ENCODE measurements at places on chromosomes 1 and 21.

- no peak for DNase-seq
Measured at GRCh38 chr1:84877592-84877991, 15.4 kb downstream of the LPAR3 start.

DNA sequence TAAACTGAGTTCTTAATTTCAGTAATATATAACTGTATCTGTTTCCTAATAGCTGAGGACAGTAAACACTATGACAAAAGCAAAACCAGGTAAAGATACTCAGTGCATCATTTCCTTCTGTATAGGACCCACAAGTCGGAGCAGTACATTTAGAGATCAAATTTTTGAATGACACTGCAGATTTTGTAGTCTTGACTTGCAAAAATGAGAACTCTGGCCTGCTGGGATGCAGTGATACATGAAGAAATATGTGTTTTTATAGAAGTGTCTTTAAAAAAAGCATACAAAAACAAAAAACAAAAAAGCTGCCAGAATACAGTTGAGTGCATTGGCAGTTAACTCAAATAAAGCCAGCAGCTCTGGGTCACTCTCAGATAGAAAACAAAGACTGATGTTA, 19.0 kb downstream of the GART start:
- no peak for DNase-seq

- no peak for DNase-seq
Measured at GRCh38 chr1:31708324-31708723, 4.5 kb upstream of the COL16A1 start.

- peak; percentile 82 for DNase-seq
Measured at GRCh38 chr1:209190591-209191261, 392.8 kb upstream of the CAMK1G start.

- DNase-seq, result no peak
Measured at GRCh38 chr21:39613041-39613934, 548 bp downstream of the B3GALT5 start.

GRCh38 chr1:230892018-230892491, 23.7 kb upstream of the C1orf198 start:
- no peak for DNase-seq

DNA sequence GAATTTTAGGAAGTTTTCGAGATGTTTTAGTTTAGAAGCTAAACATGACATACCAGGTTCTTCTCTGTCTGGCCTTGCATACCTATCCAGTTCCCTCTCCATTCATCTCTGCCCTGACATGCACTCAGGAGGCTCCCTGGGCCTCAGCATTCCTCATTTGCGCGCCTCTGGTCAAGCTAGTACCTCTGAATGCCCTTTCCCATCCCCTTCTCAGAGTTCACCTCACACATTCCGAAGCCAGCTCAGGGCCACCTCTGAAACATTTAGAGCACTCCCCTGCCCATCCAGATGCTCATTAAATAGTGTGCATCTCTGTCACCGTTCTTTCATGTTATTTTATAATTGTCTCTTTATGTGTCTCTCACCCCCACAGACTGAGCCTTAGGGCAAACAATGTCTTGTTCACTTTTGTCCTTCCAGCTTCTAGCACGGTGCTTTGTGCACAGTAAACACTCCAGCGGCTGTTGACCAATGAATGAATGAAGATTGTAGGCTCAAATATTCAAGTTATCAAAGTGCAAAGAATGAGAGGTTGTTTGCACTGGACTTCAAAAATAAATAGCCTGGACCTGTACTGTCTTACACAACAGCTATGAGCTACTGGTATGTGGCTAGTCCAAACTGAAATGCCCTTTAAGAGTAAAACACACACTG, 1.2 kb upstream of the DHCR24 start:
- DNase-seq, result no peak

DNA sequence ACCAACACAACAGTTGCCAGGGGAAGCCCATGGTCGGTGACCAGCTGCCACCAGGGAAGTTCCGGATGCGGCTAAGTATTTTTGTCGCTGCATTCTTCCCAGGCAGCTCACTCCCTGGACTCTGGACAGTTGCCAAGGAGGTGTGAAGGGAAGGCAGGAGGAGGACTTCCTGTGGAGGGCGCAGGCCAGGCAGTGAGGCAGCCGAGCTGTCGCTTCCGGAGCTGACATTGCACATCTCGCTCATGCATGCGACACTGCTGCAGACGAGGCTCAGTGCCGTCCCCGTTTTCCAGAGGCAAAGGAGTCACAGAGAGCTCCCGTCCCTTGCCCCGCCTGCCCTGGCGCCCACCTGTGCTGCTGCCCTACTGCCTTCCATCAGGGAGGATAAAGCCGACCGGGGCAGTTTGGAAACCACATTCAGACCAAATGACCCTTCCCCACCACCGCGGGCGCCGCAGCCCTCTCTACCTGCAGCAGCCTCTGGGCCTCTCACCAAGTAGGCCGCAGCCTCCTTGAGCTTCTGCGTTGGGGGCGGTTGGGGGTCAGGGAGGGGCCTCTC, 81.4 kb downstream of the NENF start:
- DNase-seq, result peak; percentile 70

- no peak for DNase-seq
Measured at GRCh38 chr21:33801424-33802405, 113.9 kb downstream of the ATP5PO start.

GRCh38 chr1:230542054-230542453, 100.2 kb upstream of the COG2 start:
- DNase-seq, result no peak

DNA sequence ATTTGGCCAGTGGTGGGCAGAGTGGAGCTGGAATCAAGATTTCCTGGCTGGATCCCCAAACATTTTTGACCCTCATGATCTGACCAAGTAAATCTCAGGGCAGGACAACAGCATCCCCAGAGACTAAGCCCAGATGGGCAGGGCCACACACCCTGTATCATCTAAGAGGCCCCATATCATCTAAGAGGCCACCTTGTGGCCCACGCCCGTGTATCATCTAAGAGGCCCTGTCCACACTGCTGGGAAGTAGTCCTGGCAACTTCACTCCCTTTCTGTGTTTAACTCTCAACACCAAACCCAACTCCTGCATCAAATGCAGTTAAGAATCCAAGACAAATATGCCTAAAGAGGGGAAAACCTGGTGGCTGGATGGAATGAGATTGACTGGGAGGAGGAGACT, 81.6 kb upstream of the SSX2IP start:
- no peak for DNase-seq

DNA sequence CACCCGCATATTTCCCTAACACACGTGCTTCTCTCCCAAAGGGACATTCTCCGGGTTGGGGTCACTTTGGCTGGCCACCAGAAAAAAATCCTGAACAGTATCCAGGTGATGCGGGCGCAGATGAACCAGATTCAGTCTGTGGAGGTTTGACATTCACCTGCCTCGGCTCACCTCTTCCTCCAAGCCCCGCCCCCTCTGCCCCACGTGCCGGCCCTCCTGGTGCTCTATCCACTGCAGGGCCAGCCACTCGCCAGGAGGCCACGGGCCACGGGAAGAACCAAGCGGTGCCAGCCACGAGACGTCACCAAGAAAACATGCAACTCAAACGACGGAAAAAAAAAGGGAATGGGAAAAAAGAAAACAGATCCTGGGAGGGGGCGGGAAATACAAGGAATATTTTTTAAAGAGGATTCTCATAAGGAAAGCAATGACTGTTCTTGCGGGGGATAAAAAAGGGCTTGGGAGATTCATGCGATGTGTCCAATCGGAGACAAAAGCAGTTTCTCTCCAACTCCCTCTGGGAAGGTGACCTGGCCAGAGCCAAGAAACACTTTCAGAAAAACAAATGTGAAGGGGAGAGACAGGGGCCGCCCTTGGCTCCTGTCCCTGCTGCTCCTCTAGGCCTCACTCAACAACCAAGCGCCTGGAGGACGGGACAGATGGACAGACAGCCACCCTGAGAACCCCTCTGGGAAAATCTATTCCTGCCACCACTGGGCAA, 59.1 kb downstream of the LACTBL1 start:
- DNase-seq, result no peak

DNA sequence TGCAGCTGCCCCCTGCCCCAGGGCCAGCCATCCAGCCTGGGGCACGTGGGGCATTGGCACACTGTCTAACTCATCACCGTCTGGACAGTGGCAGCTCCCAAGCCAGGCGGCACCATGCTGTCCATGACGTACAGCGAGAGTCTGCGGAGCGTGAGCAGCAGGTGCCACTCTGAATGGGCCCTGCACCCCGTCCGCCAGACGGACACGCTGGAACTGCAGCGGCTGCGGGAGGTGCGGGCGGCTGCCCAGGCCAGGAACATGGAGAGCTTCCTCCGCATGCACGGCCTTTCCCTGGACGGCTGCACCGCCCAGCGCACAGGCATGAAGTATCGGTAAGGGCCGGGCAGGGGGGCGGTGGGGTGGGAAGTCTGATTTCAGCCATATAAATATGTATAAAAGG, 5.7 kb downstream of the KCNAB2 start:
- no peak for DNase-seq

DNA sequence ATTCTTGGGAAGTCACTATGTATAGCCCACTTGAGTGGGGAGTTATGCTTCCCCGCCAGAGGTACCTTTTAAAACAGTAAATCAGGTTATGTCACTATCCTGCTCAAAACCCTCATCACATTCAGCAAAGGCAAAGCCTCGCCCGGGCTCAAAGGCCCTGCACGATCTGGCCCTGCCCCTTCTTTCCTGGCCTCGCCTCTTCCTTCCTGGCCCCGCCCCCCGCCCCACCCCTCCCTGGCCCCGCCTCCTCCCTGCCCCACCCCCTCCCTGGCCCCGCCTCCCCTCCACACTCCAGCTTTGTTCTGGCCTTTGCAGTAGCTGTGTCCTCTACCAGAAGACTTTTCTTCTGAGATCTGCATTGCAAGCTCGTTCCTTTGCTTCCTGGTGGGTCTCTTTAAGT, 6.6 kb downstream of the LDLRAD2 start:
- DNase-seq, result peak; percentile 67

GRCh38 chr1:118223426-118223825, 38.4 kb upstream of the SPAG17 start:
- no peak for DNase-seq

- no peak for DNase-seq
Measured at GRCh38 chr1:34263406-34263805, 86.7 kb downstream of the C1orf94 start.

GRCh38 chr21:33112151-33112550, 42.2 kb downstream of the OLIG1 start:
- DNase-seq, result no peak

DNA sequence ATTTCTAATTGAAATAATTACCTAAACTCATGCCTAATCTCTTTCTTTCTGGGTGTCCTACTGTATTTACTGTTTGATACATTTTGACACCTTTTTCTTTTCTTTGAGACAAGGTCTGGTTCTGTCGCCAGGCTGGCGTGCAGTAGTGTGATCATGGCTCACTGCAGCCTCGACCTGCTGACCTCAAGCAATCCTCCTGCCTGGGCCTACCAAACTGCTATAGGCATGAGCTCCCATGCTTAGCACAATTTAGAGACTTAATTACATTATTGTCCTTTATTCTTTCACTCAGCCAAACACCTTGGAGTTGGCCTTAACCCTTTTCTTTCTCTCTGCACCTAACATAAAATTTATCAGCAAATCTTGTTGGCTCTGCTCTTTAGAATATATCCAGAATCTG, 139.8 kb upstream of the KIF26B start:
- DNase-seq, result no peak

DNA sequence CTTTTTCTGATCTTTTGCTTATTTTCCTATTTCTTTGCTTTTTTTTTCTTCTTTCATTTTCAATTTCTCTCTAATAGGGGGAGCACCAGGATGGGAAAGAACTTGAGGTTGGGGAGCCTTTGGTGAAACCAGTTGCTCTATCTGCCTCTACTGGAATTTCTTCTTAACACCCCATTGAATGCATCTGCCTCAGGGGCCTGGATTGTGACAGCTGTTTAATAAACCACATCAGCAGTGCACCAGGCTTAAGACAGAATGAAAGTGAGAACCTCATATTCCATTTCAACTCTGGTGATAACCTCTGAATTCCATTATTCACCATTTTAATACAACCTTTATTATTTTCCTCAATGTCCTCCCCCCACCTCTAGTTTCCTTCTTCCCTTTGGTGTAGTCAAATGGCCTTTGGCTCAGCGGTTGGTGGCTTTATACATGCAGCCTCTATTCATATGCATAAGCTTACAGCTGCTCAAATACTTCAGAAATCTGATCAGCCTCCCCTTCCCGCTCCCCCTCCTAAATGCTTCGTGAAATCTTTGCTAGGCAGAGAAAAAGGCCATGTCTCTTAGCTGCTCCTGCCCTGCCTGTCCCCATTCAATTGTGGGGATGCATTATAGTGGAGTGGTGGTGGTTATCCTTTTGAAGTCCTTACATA, 537.3 kb upstream of the PLXNA2 start:
- no peak for DNase-seq

GRCh38 chr1:182110635-182111034, 49.1 kb upstream of the ZNF648 start:
- DNase-seq, result peak; percentile 16

DNA sequence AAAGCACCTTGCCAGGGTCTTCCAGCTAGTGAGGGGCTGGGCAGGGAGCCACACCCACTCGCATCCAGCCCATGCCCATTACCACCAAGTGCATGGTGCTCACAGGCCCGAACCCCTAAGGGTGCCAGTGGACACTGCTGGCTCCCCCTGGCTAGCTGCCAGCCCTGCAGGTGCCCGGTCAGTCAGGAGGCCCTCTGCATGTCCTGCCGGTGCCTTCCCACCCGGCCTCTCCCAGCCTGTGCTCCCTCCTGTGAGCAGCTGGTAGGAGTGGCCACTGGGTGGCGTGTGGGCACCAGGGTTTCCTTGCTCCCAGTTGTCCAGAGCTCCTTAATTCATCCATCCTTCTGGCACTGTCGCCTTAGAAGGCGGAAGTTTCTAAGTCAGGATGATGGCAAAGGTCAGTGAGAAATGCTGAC, 33.4 kb downstream of the QSOX1 start:
- DNase-seq, result peak; percentile 67

DNA sequence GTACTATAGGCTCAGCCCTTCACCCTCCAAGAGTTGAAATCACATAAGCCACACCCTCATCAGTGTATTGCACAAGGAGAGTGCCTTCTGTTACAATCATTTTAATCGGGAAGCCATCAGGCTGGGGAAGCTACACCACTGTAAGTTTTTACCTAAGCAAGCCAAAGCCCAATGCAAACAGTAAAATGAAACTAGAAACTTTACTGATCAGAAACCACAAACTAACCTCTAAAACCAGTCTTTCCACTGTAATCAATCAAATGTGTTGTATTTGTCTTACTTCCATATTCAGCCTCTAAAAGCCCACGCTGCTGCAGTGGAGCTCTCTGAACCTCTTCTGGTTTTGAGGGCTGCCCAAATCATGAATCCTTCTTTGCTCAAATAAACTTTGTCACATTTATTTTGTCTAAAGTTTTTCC, 26.2 kb downstream of the CAPN8 start:
- DNase-seq, result no peak

DNA sequence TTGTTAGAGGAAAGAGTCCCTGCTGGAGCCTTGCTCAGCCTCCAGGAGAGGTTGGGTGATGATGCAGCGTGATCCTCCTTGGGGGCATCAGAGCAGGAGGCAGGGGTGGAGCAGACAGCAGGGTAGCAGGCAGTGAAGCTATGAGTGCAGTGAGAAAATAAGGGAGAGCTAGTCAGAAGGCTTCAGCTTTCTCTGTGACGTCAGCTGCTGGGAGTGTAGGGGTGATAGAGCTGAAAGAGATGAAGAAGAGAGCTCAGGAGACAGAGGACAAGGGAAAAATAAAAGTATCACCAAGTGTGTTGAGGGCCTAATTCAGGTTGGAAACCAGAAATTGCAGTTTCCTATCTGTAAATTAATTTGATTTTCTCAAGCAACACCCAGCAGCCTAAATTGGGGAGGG, 2.2 kb upstream of the ADAM30 start:
- no peak for DNase-seq

Data from RPMI8226 (cell line).